ENCODE measurements at places on chromosomes 11 and 22. TPM values are rescaled to one million over a fixed set of nuclear protein-coding genes. Genes with fewer than 3 reads are reported as not detected.

The BDNF gene
- not detected for total RNA-seq

The ARHGEF17 gene
- total RNA-seq: 0.11 TPM

The IL17REL gene
- not detected for total RNA-seq

The GSTT2 gene
- not detected for total RNA-seq

The IL17RA gene
- 70.4 TPM for total RNA-seq

DNA sequence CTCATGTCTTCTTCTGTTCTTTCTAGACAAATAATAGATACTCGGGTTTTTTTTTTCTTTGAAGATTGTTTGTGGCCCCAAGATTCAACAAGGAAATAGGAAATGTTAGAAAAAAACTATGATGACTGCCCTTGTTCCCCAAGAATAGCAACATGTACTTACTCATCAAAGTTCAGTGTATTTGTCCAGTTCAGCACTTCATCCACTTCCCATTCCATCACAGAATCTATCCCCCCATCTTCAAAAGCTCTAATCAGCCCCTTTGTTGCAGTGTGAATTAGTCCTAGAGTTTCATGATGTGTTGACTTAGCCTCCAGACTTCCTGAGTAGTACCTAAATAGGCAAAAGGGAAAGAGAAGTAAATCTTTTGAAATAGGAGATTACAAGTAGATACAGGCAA lies 74.3 kb downstream of the C11orf65 start:
- H3K4me1 ChIP-seq: no peaks in the 10 kb centered on the region
- no peak overlapping the region for H3K27ac ChIP-seq
- H3K4me3 ChIP-seq: no peak overlapping the region

GRCh38 chr11:66728693-66729385 lies at the start of gene SPTBN2:
Gene SPTBN2 (minus strand): TSS chr11:66729216. CDS start chr11:66721240, 7,976 bp downstream.
- H3K4me3 ChIP-seq: no peak within 1 kb of the TSS
- no peak within 1 kb of the TSS for H3K27ac ChIP-seq
- H3K27me3 ChIP-seq: peaks cover 24% of the 10 kb centered on the region
- H3K36me3 ChIP-seq: no peaks in the 10 kb centered on the region
- H3K4me1 ChIP-seq: peaks cover 5% of the 10 kb centered on the region

- no peak for DNase-seq
- H3K36me3 ChIP-seq: no peaks in the 10 kb centered on the region
- H3K4me3 ChIP-seq: no peak overlapping the region
- H3K4me1 ChIP-seq: no peaks in the 10 kb centered on the region
- peaks cover 3% of the 10 kb centered on the region for H3K27me3 ChIP-seq
Measured at GRCh38 chr11:2134022-2135010, 4.9 kb downstream of the IGF2 start.

- H3K4me3 ChIP-seq: no peak overlapping the region
- no peak for DNase-seq
- no peaks in the 10 kb centered on the region for H3K27me3 ChIP-seq
- no peak overlapping the region for H3K27ac ChIP-seq
Measured at GRCh38 chr22:49604732-49605302, 222.9 kb downstream of the BRD1 start.

DNA sequence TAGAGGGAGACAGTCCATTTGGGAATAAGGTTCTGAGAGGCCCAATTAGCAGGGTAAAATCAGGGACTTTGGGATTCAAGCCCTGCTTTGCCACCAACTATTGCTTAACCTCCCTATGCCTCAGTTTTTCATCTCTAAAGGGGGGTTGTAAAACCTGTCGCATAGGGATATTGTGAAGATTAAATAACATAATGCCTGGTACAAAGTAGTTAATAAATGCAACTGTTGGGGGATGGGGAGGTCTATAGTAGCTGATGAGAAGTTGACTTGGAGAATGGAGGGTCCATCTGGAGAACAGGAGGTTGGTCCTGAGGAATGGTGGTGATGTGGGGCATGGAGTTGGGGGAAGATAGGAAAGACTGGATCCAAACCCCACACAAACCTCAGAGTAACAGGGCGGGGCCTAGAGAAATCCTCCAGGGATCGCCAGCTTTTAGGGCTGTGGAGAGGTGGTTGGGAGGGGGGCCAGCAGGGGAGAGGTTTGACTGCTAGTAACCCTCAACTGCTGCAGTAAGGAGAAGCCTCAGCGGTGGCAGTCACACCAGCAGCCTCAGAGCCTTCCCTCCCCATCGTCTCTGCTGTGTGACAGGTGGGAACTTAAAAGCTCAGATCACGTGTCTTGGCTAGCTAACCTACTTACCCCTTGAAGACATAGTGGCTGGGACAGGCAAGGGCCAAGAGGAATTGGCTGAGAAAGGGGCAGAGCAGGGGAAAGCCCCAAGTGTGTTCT lies 1.1 kb upstream of the ABCG4 start:
- no peak for DNase-seq
- no peaks in the 10 kb centered on the region for H3K36me3 ChIP-seq
- H3K4me3 ChIP-seq: no peak overlapping the region
- peaks cover 11% of the 10 kb centered on the region for H3K4me1 ChIP-seq

- no peak overlapping the region for H3K4me3 ChIP-seq
- no peaks in the 10 kb centered on the region for H3K4me1 ChIP-seq
- H3K36me3 ChIP-seq: no peaks in the 10 kb centered on the region
- H3K27ac ChIP-seq: no peak overlapping the region
Measured at GRCh38 chr11:125929445-125930075, 16.3 kb upstream of the VSIG10L2 start.

DNA sequence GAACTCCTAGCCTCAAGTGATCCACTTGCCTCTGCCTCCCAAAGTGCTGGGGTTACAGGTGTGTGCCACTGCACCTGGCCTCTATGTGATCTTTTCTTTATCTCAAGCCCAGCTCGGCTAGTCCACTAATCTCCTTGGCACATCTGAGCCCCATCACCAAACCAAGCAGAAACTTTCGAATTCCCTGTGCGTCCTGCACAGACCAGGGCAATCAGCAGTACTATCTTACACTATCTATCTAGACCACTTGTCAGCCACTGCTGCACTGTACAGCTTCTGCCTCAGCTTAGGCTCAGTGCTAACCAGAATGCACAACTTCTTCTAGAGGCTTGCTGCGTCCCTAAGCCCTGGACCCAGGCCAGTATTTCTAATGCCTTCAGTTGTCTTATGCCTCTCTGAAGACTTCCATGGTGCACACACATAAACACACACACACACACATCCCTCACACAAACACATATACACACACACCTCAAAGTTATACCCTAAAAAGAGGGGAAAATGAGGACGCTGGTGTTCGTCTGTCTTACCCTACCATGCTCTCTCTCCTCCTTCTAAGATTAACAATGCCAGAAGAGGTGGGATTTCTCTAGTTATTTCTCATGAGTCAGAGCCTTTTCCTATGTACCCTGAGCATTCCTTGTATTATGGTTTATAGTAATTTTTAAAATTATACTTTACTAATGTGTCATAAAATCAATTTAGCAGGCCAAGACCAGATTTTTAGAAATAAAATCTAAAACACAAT lies 59.3 kb upstream of the FAM181B start:
- no peak overlapping the region for H3K4me3 ChIP-seq
- DNase-seq: no peak
- H3K27ac ChIP-seq: no peak overlapping the region
- H3K4me1 ChIP-seq: no peaks in the 10 kb centered on the region
- H3K27me3 ChIP-seq: no peaks in the 10 kb centered on the region

DNA sequence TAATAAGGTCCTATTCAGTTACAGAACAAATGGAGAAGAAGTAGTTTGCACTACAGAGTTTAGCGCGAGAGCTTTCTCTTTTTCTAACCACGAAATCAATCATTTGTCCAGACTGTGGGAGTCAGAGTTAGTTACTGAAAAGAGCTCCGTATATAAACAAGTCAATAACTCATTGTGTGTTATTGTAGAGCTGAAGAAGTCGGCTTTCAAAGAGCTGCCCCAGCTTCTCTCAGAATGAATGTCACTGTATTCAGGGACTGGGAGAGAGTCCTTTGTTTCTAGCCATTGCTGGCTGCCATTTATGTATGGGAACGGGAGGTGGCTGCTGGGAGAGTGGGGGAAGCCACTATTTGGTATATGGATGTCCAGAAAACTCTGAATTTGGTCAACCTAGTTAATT lies 227.8 kb downstream of the DCDC1 start:
- H3K4me1 ChIP-seq: no peaks in the 10 kb centered on the region
- DNase-seq: no peak
- H3K4me3 ChIP-seq: no peak overlapping the region
- no peak overlapping the region for H3K27ac ChIP-seq

- no peaks in the 10 kb centered on the region for H3K36me3 ChIP-seq
- no peaks in the 10 kb centered on the region for H3K4me1 ChIP-seq
- DNase-seq: no peak
Measured at GRCh38 chr11:80816454-80816847, 1375.6 kb upstream of the TENM4 start.

DNA sequence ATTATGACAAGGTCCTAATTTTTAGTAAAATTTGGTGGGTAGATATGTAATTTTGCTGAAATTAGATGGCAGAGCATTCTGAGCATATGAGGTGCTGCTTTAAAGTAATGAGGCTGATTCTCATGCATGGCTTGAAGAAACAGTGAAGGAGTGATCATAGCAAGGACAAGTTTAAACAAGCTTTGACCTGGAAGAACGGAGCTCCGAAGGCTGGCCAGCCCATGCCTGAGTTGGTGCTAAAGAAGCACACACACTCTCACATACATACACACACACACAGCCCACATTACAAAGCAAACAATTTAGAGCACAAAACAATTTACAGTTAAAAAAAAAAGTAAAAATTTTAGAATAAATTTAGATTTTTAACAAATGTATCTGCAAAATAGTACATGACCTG lies 150.7 kb downstream of the DCDC1 start:
- H3K4me1 ChIP-seq: no peaks in the 10 kb centered on the region
- no peaks in the 10 kb centered on the region for H3K36me3 ChIP-seq
- H3K27me3 ChIP-seq: no peaks in the 10 kb centered on the region
- H3K4me3 ChIP-seq: no peak overlapping the region

Data from naive thymus-derived CD4-positive, alpha-beta T cell (primary cell).